ENCODE measurements at places on chromosomes 7 and 10.

DNA sequence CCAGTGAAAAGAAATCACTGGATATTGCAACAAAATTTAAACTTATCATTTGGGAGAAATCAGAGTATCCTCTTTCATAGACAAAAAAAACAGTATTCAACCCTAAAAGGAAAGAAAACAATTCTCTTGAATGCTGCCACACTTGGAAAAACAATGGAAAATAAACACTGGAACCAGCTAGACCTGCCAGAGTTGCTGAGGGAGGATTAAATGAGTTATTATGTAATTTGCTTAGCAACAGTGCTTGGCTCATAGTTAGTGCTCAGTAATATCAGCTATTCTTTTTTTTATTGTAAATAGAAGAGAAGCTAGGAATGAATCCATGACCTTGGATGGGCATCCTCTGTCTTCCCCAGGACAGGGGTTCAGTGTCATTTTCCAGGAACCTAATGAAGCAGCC, 11.0 kb upstream of the ZNF273 start:
- DNase-seq: no peak

- DNase-seq: no peak
These were observed 79.6 kb upstream of the ANKRD1 start for GRCh38 chr10:91000470-91000869.

DNA sequence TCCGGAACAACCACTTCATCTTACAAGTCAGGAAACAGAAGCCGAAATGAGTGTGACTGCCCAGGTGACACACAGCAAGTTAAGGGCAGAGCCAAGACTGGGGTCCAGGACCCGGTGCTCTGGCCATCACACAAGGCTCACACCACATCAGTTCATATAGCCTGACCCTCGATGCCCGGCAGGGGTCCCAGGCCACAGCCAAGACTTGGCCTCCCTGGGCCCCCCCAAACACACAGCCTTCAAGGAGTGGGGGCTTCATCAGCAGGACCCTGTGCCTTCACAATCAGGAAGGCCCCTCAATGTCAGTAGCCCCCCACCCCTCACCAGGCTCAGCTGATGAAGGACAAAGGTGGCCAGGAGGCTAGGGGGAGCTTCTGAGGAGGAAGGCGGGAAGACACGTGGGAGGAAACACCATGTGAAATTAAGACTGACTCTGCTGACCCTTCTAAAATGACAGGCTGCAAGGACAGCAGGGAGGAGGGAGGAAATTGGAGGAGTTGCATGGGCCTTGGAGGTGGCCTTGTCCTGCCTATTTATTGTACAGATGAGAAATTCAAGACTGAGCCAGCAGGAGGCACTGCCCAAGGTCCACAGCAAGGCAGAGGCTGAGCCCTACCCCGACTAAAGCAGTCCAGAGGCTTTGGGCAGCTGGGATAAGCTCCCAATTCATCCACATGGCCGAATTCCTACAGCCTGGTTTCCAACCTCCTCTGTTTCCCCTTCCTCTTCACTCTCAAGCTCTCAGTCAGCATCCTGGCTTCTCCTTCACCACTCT, 216.1 kb upstream of the ZMIZ1 start:
- DNase-seq: peak; percentile 35

GRCh38 chr10:132742837-132743194, 43.1 kb downstream of the NKX6-2 start:
- no peak for DNase-seq

DNA sequence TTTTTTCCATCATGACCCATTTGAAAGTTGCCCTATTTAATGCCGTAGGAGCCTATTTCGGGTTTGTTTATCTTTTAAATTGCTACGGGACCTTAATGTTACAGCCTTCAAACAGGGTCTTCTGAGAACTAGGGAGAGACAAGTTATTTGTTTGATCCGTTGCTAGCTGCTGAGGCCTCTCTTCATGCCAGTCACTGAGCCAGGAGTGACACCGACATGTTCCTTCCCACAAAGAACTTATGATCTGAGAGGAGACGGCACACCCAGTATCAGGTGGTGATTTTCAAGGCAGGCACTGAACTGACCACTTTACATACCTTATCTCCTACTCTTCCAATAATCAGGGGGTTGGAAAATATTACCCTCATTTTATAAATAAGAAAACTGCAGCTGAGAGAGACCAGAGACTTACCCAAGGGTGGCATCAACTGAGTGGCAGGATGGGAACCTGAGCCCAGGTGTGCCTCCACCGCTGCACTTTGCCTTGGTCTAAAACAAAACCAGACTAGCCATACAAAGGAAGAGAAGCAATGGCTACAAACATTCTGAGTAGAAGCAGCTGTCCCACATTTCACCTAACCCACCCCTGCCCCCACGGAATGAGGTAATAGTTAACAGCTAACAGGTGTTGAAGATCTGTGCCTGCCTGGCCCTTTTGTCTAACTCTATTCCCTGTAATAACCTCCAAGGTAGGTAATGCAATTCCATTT, 40.5 kb downstream of the PPP1R3C start:
- no peak for DNase-seq

- no peak for DNase-seq
These were observed 254.3 kb downstream of the GALNT17 start for GRCh38 chr7:71386152-71386785.

DNA sequence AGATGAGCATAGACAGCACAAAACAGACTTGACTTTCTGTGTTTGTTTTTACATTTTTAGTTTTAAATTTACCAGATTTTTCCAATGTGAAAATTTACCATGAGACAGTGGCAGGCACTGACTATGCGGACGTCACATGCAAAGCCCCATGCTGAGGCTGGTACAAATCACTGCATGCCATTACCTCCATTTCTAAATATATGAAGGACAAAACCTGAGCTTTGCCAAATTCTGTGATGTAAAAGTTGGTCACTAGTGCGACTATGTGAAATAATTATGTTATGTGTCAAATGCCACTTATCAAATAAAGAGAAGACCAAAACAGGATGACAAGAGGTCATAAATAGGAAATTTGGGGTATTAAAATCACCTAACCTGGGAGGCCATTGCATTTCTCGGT, 22.1 kb downstream of the NRAP start:
- DNase-seq: no peak

GRCh38 chr10:130561681-130562080, 425.5 kb downstream of the GLRX3 start:
- no peak for DNase-seq
